ENCODE measurements at places on chromosomes 16 and 17. TPM values are rescaled to one million over a fixed set of nuclear protein-coding genes. Genes with fewer than 3 reads are reported as not detected.

Gene CDC42EP4
- 25.0 TPM for total RNA-seq

Gene ASPHD1
- total RNA-seq, result 1.3 TPM

Gene HSD17B1
- total RNA-seq, result 0.44 TPM

Gene NTN3
- 0.35 TPM for total RNA-seq

Gene PRSS33
- total RNA-seq, result not detected

Data from glomerular endothelial cell (primary cell).